ENCODE measurements at places on chromosomes 3 and 15. TPM values are rescaled to one million over a fixed set of nuclear protein-coding genes. Genes with fewer than 3 reads are reported as not detected.

DBR1 gene
- polyA plus RNA-seq: 20.1 TPM

FETUB gene
- polyA plus RNA-seq: not detected

AP3B2 gene
- 2.1 TPM for polyA plus RNA-seq

CFAP91 gene
- polyA plus RNA-seq: 25.5 TPM

KBTBD12 gene
- polyA plus RNA-seq: 1.9 TPM

CCDC54 gene
- 0.25 TPM for polyA plus RNA-seq

CYP1A2 gene
- 0.11 TPM for polyA plus RNA-seq

PPARG gene
- 24.1 TPM for polyA plus RNA-seq

C3orf22 gene
- polyA plus RNA-seq: 0.11 TPM

PLA2G4B gene
- polyA plus RNA-seq: 7.9 TPM

CADPS gene
- polyA plus RNA-seq: 1.2 TPM

ITGB5 gene
- polyA plus RNA-seq: 108 TPM

GPR156 gene
- polyA plus RNA-seq: 3.6 TPM

MANF gene
- polyA plus RNA-seq: 138 TPM

PRKAR2A gene
- 50.5 TPM for polyA plus RNA-seq

PCCB gene
- 89.5 TPM for polyA plus RNA-seq

DUOX2 gene
- polyA plus RNA-seq: not detected

SERPINI2 gene
- 0.78 TPM for polyA plus RNA-seq

OGG1 gene
- polyA plus RNA-seq: 56.8 TPM

SCN11A gene
- polyA plus RNA-seq: 0.54 TPM

GRCh38 chr3:155701882-155702465, 42.9 kb downstream of the PLCH1 start:
- peak; percentile 33 for DNase-seq

GRCh38 chr3:193946945-193947344, 189.0 kb upstream of the HES1 start:
- DNase-seq: no peak

DNA sequence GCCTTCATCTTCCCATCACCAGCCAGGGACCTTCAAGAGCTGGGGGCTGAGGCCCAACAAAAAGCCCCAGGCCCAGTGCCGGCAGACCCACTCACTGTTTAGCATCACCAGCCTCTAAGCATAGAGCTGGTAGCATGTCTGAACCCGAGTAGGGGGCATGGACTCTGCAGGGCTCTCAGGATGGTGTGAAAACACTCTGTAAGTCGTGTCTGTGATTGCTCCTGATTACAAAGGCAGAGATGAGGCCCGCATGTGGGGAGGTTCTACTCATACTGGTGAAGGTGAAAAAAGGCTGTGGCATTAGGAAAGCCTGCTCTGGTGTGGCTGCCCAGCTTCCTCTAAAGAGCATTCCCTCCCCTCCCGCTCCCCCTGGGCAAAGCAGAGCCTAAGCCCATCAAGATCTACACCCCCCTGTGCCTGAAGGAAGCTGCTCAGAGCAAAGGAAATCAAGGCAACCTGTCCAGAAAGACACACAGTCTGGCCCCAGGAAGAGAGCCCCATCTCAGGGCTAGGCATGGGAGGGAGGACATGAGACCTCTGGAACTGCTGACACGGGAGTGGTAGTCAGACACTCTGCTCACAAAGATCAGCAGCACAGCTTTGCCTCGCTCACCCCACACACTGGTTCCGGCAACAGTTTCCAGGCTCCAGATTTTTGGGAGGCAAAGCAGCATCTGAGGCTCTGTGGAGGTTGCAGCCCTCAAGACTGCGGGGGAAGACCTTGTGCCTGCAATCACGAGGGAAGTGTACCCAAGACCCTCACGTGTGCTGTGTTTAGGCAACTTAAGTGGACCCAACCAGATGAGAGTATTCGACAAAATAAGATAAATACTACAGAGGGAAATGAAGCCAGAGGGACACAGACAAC, 36.7 kb downstream of the CCDC12 start:
- no peak for DNase-seq

DNA sequence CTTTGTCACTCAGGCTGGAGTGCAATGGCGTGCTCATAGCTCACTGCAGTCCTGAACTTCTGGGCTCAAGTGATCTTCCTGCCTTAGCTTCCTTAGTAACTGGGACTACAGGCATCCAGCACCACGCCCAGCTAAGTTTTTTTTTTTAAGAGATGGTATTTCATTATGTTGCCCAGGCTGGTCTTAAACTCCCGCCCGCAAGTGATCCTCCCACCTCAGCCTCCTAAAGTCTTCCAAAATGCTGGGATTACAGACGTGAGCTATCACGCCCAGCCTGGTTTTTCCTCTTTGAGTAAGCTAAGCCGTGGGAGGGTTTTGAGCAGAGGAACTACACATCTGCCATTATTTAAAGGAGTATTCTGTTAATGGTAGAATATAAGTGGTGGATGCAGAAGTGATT, 7.4 kb upstream of the LRRFIP2 start:
- no peak for DNase-seq

- no peak for DNase-seq
Observed at GRCh38 chr3:107271787-107272387, 105.4 kb upstream of the CCDC54 start.

DNA sequence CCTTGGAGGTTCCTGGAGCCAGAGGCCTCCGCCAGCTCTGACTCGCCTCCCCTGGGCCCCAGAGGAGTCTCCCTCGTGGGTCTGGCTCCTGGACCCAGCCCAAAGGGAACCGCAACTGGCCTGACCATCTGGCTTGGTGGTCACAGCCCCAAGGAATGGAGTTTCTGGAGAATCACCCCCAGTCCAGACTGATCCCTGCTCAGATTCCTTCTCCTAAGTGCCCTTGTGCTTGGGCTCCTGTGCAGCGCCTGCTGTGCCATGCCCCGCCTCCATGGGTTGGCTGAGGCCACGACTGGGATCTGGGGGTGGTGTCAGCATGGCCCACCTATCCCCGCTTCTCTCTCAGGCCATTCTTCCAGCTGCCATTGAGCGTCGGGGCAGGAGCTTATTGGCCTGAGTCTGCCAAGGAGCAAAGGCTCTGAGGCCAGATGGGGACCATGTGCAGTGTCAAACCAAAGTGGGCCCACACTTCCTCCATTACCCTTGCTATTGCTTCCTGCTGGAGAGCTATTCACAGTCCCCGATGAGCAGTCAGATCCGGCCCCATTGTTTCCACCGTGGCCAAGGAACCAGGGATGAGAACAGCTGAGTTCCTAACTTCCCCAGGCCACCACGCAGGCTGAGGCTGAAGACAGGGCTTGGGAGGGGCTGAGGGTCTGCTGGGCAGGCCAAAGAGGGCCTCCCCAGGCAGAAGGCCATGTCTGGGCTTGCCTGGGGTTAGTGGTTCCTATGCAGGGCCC, 19.0 kb downstream of the CSPG4 start:
- DNase-seq: no peak

GRCh38 chr3:53082736-53083135, 36.9 kb upstream of the SFMBT1 start:
- DNase-seq: no peak

GRCh38 chr3:126124148-126124868, 40.4 kb upstream of the SLC41A3 start:
- no peak for DNase-seq

GRCh38 chr15:28021281-28022039, 77.7 kb downstream of the OCA2 start:
- peak; percentile 70 for DNase-seq

- no peak for DNase-seq
Observed at GRCh38 chr15:97909291-97909891, 51.1 kb upstream of the ARRDC4 start.

- DNase-seq: no peak
Observed at GRCh38 chr15:57319919-57320560, 56.3 kb upstream of the CGNL1 start.

- no peak for DNase-seq
Observed at GRCh38 chr15:60800299-60801072, 321.5 kb upstream of the ICE2 start.

DNA sequence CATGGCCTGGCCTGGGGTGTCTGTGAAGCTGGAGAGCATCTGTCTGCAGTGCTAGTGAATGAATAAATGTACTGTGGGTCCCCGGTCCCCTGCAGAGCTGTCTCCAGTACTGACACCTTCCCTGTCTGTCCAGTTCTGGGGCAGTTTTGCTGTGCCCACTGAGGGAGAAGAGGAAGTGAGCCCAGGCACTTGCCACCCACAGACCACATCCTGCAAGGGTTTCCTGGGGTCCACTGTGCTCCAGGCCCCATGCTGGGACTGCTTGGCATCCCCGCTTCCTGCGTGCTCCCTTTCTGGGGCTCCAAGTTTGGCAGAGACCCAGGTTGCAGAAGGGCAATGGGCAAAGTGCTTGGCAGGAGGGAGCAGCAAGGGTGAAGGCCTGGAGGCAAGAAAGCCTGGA, 4.9 kb upstream of the SLC6A6 start:
- DNase-seq: no peak

DNA sequence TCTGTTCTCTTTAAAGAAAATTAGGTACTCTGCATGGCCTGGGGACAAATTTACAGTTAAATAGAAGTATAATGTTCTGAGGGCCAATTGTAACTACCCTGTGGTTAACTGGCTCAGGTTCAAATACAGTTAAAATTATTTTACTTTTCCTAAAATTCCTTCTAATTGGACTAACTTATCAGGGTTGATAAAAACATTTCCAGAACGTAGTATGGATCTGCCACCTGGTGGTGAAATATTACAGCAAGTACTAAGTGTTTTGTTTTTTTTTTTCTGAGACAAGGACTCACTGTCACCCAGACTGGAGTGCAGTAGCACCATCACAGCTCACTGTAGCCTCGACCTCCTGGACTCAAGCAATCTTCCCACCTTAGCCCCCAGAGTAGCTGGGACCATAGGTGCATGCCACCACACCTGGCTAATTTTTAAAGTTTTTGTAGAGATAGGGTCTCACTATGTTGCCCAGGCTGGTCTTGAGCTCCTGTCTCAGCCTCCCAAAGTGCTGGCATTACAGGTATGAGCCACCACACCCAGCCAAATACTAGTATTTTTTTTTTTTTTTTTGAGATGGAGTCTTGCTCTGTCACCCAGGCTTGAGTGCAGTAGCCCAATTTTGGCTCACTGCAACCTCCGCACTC, 29.2 kb downstream of the NEO1 start:
- DNase-seq: peak; percentile 38

DNA sequence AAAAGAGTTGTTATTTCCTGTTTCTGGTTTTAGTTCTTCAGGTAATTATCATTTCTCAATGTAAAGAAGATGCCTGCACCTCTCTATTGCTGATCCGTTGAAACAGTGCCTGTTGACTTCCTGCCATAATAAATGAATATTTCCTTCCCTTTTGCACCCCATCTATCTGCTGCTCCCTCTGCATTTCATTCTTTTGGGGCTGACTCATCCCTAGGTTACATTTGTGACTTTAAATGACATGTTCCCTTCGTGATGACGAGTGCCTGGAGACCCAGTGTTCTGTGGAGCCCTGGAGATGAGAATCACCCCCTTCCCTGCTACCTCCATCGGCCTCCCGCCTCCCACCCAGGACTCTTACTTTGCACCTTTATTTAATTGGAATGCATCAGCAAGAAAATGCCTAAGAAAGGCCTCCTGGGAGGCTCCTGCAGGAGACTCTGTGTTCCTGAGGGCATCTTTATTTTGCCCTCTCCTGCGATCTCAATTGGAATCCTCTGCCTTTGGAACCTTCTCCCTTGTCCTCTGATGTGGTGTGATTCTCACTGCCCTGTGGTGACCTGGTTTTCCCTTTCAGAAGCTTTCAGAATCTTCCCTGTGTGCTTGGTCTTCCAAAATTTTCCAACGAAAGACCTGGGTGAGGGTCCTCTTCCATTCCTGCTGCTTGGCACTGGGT, 13.7 kb downstream of the LRRK1 start:
- DNase-seq: no peak

DNA sequence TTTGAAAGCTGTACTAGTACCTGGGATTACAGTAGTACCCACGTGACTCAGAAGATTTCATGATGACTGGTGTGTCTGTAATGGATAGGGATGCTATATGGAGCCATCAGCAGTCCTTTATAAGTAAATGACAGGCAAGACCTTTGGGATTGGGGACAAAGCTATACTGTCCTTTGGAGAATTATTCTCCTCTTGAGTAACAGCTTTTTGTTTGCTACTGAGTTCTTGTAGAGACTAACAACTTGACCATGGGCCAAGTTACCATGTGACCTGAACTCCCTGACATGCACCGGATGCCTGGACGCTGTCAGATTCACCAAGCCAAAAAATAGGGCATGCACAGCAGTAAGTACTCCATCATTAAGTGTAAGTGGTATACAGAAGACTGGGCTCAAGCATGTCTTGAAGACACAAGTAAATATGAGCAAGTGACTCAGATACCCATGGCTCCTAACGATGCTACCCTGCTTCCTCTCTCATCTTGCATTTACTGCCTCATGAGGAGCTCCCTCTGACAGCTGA, 12.9 kb downstream of the SEC11A start:
- no peak for DNase-seq

DNA sequence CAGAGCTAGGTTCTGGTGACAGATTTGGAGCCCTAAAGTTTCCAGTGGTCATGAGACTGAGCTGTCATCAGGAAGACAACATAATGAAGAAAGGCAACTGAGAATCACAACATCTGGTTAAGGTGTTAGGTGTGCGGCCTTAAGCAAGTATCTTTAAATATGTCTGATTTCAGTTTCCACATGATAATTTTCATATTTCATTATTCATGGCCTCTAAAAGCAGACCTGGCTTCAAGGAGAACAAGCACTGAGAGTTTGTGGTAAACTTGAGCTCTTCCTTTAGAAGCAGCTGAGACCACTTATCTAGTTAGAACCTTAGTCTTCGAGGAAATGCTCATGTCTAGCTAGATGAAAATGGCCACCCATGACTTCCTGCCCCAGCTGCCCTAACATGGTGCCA, 25.7 kb upstream of the MYLK start:
- no peak for DNase-seq

DNA sequence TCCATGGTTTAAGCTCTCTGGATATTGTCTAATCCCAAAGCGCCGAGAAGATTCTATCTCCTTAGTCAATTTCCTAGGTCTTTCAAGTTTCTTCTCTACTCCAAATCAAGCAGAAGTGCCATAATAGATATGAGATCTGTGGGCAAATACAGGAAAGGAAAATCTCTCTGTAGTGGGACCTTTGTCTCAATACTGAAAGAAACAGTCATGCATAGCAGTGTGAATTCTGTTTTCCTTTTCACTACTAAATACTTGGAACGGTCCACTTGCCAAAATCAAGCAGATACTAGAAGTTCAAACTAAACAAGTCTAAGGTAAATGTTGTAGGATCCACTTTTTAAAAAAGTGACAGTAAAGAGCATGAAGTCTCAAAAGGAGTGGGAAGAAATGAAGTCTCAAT, 236.6 kb downstream of the ZMAT3 start:
- DNase-seq: no peak

GRCh38 chr3:52317208-52318000, 1.3 kb downstream of the DNAH1 start:
- DNase-seq: no peak

DNA sequence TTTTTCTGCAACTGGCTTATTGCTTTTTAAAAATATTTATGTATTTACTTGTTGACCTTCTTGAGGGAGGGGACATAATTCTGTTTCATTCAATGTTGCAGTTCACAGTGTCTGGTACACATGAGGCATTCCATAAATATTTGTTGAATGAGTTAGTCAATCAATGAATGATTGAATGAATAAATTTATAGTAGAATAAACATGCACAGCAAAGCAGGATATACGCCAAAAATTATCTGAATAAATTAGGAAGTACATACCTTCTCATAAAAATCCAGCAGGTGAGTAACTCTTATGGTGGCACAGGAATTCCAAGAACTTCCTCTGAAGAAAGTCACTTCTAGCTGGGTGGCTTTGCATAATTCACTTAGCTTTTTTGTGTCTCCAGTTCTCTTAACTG, 469.4 kb upstream of the ATP11B start:
- DNase-seq: no peak

GRCh38 chr3:41630708-41631107, 331.2 kb downstream of the ULK4 start:
- DNase-seq: no peak

GRCh38 chr3:122358703-122359032, 24.4 kb downstream of the MIX23 start:
- DNase-seq: no peak

Measured in right renal cortex interstitium (tissue), 3 donors.